ENCODE measurements at places on chromosomes 1 and 21. TPM values are rescaled to one million over a fixed set of nuclear protein-coding genes. Genes with fewer than 3 reads are reported as not detected.

Gene SMCP
- total RNA-seq = not detected

Gene SLAMF8
- not detected for total RNA-seq

DNA sequence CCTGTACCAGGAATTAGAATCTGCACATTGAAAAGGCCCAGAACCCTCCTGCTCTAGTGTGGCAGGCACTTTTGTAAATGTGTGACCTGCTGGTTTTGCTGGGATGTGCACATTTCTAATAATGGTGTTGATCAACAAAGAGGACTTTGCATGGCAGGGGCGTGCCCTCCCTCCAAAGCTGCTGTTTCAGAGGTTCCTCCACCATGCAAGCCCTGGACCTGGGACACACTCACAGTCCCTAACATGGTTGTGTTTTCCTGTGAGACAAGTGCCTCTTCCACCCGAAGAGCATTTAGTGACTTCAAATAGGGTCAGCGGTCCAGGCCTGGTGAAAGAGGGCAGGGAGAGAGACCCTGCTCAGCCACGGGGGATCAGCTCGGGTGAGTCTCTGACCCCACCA lies 28.1 kb downstream of the TENT5C start:
- H3K4me1 ChIP-seq = peaks cover 18% of the 10 kb centered on the region
- no peak for DNase-seq
- no peak overlapping the region for H3K27ac ChIP-seq

DNA sequence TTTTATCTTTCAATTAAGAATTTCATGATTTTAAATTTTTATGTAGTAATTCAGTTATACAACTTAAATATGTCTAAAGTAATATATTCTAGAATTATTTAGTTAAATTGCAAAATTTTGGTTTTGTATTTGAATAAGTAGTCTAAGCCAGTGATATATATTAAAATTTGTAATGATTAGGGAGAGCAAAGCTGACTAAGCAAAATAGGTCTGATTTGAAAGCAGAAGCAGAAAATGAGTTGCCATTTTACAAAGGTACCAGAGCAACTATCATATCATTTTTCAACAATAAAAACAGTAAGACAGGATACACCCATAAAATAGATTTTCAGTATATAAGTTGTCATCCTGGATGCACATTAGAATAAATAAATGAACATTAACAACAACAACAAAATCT lies 177.9 kb downstream of the COP1 start:
- H3K27me3 ChIP-seq = no peaks in the 10 kb centered on the region
- H3K27ac ChIP-seq = no peak overlapping the region

- peaks cover 2% of the 10 kb centered on the region for H3K27me3 ChIP-seq
- no peak overlapping the region for H3K27ac ChIP-seq
- H3K4me3 ChIP-seq = no peak overlapping the region
- DNase-seq = no peak
- H3K36me3 ChIP-seq = no peaks in the 10 kb centered on the region
- H3K4me1 ChIP-seq = no peaks in the 10 kb centered on the region
Observed at GRCh38 chr1:97841338-97841737, 79.5 kb downstream of the DPYD start.

GRCh38 chr21:17610911-17611310 lies 1.8 kb downstream of the BTG3 start:
- H3K27ac ChIP-seq = peak overlapping the region; percentile 92
- peaks cover 12% of the 10 kb centered on the region for H3K27me3 ChIP-seq
- H3K36me3 ChIP-seq = peaks cover 4% of the 10 kb centered on the region

- peaks cover 6% of the 10 kb centered on the region for H3K27me3 ChIP-seq
- no peak overlapping the region for H3K4me3 ChIP-seq
- H3K27ac ChIP-seq = no peak overlapping the region
- DNase-seq = no peak
Observed at GRCh38 chr1:228778466-228778865, 43.2 kb downstream of the RHOU start.

DNA sequence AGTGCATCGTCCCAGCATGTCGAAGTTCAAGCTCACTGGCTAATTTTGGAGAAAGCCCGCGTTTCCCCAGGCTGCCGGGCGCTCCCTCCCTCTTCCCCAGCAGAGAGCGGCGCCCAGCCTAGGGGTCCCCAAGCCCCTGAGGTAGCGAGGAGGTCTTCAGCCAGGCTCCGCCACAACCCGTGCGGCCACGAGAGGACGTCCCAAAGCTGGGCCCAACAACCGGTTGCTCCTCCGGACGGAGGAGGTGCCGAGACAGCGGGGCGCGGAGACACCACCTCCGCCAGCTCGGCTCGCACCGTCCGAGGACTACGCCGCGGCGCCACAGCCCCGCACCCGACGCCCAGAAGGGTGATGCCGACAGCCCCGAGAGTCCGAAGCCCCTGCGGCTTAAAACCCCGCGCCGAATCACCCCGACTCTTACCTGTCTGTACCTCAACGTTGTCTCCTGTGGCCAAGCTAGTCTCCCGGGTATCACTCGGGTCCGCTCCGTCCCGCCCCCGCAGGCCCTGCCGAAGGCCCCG lies at the start of gene DENND2C:
Gene DENND2C, minus strand, starts transcription at position 488 of the 521 bp plus-strand sequence. CDS start 44,065 bp downstream, outside the sequence.
- H3K4me1 ChIP-seq = no peaks in the 10 kb centered on the region
- H3K4me3 ChIP-seq = peak within 1 kb of the TSS; percentile 91
- H3K27me3 ChIP-seq = peaks cover 2% of the 10 kb centered on the region
- peak within 1 kb of the TSS; percentile 44 for H3K27ac ChIP-seq
- H3K36me3 ChIP-seq = no peaks in the 10 kb centered on the region
- DNase-seq = no peak

GRCh38 chr1:6313393-6314200 lies 52.7 kb upstream of the GPR153 start:
- no peak overlapping the region for H3K27ac ChIP-seq
- peaks cover 5% of the 10 kb centered on the region for H3K27me3 ChIP-seq
- DNase-seq = peak; percentile 48
- H3K4me1 ChIP-seq = peaks cover 15% of the 10 kb centered on the region

- peaks cover 3% of the 10 kb centered on the region for H3K4me1 ChIP-seq
- H3K4me3 ChIP-seq = no peak overlapping the region
- H3K36me3 ChIP-seq = no peaks in the 10 kb centered on the region
- no peak overlapping the region for H3K27ac ChIP-seq
Observed at GRCh38 chr1:109650609-109651008, 5.3 kb upstream of the GSTM4 start.

DNA sequence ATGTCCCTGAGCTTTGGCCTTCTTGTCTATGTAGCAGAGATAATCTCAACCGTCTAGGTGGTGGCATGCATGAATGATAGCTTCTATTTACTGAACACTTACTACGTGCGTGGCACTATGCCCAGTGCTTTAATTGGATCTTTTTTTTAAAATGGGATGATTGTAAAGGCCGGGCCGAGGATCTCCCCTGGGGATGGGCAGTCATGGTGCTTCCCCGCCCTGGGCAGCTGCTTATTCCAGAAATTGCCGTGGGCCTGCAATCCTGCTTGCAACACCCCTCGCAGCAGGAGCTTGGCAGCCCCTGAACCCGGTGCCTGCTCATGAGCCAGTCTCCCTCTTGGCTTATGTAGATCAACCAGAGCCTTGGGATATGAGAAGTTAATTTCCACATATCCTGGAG lies 360.7 kb downstream of the CAMTA1 start:
- no peaks in the 10 kb centered on the region for H3K36me3 ChIP-seq
- no peak overlapping the region for H3K27ac ChIP-seq
- peaks cover 4% of the 10 kb centered on the region for H3K27me3 ChIP-seq
- H3K4me3 ChIP-seq = no peak overlapping the region
- H3K4me1 ChIP-seq = peaks cover 6% of the 10 kb centered on the region
- DNase-seq = no peak

Data from glutamatergic neuron (in vitro differentiated cells).